Muscle of leg (tissue), 16 donors: ENCODE measurements at places on chromosomes 5 and 9. TPM values are rescaled to one million over a fixed set of nuclear protein-coding genes. Genes with fewer than 3 reads are reported as not detected.

DNA sequence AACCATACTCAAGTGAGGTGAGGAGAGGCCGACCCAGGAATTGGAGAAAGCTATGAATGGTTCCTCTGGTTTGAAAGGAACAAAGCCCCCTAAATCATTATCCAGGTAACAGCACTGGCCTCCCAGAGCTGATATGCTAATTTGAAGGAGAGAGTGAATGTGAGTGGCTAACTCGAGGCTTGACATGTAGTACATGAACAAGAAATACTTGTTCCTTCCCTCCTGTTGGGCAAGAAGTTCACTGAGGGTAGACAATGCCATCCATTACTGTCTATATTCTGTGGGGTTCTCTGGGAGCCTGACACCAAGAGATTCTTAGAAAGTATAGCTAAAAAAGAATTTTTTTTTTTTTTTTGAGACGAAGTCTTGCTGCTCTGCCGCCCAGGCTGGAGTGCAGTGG lies 32.5 kb upstream of the ZNF354A start:
- no peak overlapping the region for H3K27ac ChIP-seq
- H3K4me3 ChIP-seq, result no peak overlapping the region
- H3K36me3 ChIP-seq, result no peaks in the 10 kb centered on the region
- no peak for DNase-seq
- no peaks in the 10 kb centered on the region for H3K4me1 ChIP-seq

DNA sequence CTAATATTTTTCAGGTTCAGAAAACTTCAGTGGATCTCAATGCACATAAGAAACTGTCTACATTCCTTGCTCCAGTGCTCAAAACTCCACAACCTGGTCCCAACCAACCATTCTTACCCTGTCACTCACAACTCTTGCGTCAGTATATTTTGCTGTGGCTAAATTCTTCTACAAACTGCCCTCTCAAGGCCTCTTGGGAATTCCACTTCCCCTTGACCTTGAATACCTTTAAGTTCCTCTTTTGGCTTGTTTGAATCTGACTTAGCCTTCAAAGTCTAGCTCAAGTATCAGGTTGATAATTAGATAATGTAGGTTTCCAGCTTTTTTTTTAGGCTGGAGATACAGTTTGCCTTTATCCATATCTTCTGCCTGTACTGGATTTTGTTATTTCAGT lies 128.3 kb downstream of the SLF1 start:
- no peaks in the 10 kb centered on the region for H3K4me1 ChIP-seq
- no peak overlapping the region for H3K27ac ChIP-seq
- peak; percentile 21 for DNase-seq
- no peaks in the 10 kb centered on the region for H3K36me3 ChIP-seq
- H3K27me3 ChIP-seq, result no peaks in the 10 kb centered on the region

GRCh38 chr9:21592063-21592338 lies 109.9 kb upstream of the IFNE start:
- H3K27ac ChIP-seq, result no peak overlapping the region
- DNase-seq, result no peak
- no peaks in the 10 kb centered on the region for H3K36me3 ChIP-seq
- no peak overlapping the region for H3K4me3 ChIP-seq
- no peaks in the 10 kb centered on the region for H3K4me1 ChIP-seq
- H3K27me3 ChIP-seq, result no peaks in the 10 kb centered on the region

DNA sequence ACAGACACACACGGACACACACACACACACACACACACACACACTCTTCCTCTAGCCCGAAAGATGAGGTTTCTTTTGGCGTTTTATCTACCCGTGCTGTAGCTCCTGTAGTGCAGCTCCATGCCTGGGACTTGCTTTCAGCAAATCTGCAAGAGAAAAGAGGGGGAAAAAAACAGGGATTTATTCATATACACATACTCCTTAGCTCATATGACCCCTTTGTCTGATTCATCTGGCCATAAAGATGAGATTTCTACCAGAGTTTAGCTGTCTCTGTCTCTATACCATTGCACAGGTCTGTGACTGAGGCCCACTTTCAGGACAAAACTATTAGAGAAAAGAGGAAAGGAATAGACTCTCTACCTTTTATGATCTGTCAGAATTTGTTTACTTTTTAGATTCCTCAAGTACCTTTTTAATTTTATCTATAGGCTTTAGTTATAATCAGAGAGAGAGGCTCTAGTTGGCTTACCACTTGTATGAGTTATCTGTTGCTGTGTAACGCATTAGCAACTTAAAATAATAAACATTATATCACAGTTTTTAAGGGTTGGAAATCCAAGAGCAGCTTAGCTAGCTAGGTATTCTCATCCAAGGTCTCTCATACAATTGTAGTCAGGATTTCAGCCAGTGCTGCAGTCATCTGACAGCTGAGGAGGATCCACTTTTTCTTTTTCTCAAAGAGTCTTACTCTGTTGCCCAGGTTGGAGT lies 14.7 kb downstream of the SNX2 start:
- no peaks in the 10 kb centered on the region for H3K36me3 ChIP-seq
- H3K27ac ChIP-seq, result no peak overlapping the region
- no peak overlapping the region for H3K4me3 ChIP-seq
- H3K27me3 ChIP-seq, result no peaks in the 10 kb centered on the region

DNA sequence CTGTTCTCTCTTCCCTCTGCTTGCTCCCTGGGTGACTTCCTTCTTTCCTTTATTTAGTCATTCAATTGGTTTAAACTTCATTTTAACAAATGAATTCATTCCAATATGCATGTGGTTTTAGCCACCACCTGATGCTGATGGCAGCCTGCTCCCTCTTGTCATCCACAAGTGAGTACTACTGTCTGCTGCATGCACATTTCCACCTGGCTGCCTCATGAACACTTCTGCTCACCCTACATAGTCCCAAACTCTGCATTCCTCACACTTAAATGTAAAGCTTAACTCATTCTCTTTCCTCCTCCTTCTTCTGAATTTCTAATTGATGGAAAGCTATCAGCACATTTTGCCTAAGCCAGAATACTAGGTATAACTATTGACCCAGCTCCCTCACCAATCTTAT lies 184.7 kb upstream of the ZNF462 start:
- no peak overlapping the region for H3K27ac ChIP-seq
- no peaks in the 10 kb centered on the region for H3K27me3 ChIP-seq
- H3K4me1 ChIP-seq, result no peaks in the 10 kb centered on the region
- no peak for DNase-seq
- H3K4me3 ChIP-seq, result no peak overlapping the region

DNA sequence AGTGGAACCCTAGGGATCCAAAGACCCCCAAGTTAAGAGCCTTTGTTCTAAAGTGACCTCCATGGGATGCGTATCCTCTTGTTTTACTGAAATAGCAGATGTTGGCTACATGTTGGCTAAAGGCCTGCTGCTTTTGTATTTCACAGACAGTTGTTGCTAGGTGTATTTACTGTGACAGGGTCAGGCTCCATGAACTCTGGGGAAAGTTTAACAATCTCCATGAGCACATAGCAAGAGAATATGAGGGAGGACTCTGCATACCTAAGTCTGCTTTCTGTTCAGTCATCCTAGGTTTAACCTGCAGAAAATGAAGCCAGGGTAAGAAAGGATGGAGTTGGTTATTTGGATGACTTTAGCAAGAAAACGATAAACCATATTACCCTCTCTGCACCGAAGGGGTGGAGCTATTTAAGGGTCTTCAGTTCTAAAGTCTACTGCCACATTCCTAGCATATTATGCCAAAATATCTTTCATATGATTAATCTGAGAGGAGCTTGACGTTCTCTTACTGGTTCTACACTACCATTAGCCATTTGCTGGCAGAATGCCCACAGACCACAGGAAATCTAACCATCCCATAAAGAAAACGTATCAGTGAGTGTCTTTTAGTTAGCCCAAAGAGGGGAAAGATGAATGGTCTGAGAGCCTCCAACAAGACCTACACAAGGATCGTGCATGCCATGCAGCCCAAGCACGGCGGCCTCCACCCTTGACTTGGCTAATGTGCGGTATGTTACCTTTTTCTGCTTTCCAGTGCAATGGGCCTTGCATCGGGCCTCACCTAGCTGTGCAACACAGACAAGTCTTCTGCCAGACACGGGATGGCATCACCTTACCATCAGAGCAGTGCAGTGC lies 127.8 kb downstream of the SAXO1 start:
- DNase-seq, result no peak
- no peak overlapping the region for H3K27ac ChIP-seq
- no peaks in the 10 kb centered on the region for H3K27me3 ChIP-seq
- no peak overlapping the region for H3K4me3 ChIP-seq
- H3K36me3 ChIP-seq, result peaks cover 3% of the 10 kb centered on the region

- H3K36me3 ChIP-seq, result no peaks in the 10 kb centered on the region
- no peaks in the 10 kb centered on the region for H3K27me3 ChIP-seq
- DNase-seq, result peak; percentile 89
- no peak overlapping the region for H3K4me3 ChIP-seq
Observed at GRCh38 chr5:138632900-138633489, 57.8 kb upstream of the HSPA9 start.

- no peaks in the 10 kb centered on the region for H3K36me3 ChIP-seq
- H3K27me3 ChIP-seq, result no peaks in the 10 kb centered on the region
- no peaks in the 10 kb centered on the region for H3K4me1 ChIP-seq
- no peak overlapping the region for H3K27ac ChIP-seq
- no peak overlapping the region for H3K4me3 ChIP-seq
Observed at GRCh38 chr5:179214678-179215077, 130.6 kb downstream of the ADAMTS2 start.

- H3K27me3 ChIP-seq, result no peaks in the 10 kb centered on the region
- H3K4me1 ChIP-seq, result no peaks in the 10 kb centered on the region
- H3K36me3 ChIP-seq, result no peaks in the 10 kb centered on the region
- H3K4me3 ChIP-seq, result no peak overlapping the region
- no peak for DNase-seq
Observed at GRCh38 chr5:163807781-163808180, 302.4 kb downstream of the MAT2B start.

DNA sequence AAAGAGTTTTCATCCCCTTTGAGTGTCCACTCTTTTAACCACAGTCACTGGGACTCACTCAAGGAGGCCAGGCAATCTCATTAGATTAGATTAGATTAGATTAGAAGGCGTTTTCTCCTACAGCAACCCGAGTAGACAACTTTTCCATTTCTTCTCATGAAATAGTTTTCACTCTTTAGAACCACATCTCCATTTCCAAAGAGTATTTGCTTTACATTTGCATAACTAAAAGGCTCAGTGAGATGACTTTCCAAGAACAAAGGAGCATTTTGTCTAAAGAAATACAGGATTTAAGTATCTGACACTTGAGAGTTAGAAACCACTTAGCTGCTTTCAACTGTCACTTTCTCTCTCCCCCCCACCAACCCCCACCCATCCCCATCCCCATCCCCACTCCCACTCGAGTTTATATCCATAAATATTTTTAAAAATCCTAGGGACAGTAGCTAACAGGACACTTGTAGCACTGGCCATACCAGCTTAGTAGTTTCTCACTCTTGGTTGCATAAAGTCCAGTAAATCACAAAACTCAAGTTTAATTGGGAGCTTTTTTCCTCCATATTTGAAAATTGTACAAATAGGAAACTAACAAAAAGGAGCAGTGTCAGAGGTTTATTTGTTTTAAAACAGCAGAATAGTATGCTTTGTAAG lies 2202.9 kb upstream of the WWC1 start:
- no peak overlapping the region for H3K27ac ChIP-seq
- no peak for DNase-seq

DNA sequence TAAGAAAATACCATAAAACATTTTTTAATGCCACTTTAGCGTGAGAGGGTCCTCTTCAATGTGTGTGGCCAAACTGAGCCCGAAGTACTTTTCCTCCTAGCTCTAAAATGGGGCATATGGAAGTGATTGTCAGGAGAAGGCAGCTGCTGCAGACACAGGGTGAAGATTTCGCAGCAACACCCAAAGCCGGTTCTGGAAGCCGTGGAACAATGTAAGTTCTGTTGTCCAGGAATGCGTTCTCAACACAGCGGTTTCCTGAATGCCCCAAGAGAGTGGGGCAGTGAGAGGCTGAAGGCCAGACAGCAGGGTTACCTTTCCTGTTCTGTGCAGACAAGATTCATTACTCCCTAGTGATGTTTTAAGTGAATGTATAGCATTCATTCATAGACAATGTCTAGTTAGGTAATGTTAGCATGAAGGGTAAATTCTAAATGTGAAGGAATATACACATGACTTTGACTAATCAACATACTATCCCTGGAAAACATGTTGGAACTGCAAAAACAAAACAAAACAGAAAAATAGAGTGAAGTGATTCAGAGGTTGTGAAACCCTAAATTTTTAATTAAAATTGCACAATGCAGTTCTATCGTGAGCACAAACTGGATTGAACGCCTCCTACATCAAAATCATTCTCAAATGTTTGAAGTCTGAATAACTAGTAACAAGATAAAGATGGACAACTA lies 197.0 kb upstream of the SEMA6A start:
- H3K4me3 ChIP-seq, result no peak overlapping the region
- no peaks in the 10 kb centered on the region for H3K36me3 ChIP-seq
- peak overlapping the region; percentile 0 for H3K27ac ChIP-seq
- peaks cover 9% of the 10 kb centered on the region for H3K4me1 ChIP-seq
- DNase-seq, result peak; percentile 75
- H3K27me3 ChIP-seq, result no peaks in the 10 kb centered on the region

The SH3TC2 gene
- total RNA-seq, result 2.3 TPM

- no peak overlapping the region for H3K4me3 ChIP-seq
- H3K27me3 ChIP-seq, result peaks cover 1% of the 10 kb centered on the region
- no peaks in the 10 kb centered on the region for H3K36me3 ChIP-seq
Observed at GRCh38 chr5:170337045-170337733, 39.6 kb upstream of the LCP2 start.

The ANP32B gene
- total RNA-seq, result 18.6 TPM

- no peak for DNase-seq
- no peaks in the 10 kb centered on the region for H3K4me1 ChIP-seq
- no peak overlapping the region for H3K4me3 ChIP-seq
- no peaks in the 10 kb centered on the region for H3K36me3 ChIP-seq
- no peak overlapping the region for H3K27ac ChIP-seq
- H3K27me3 ChIP-seq, result no peaks in the 10 kb centered on the region
Observed at GRCh38 chr5:103245761-103246160, 12.8 kb upstream of the MACIR start.

The TNFSF15 gene
- total RNA-seq, result 0.35 TPM

DNA sequence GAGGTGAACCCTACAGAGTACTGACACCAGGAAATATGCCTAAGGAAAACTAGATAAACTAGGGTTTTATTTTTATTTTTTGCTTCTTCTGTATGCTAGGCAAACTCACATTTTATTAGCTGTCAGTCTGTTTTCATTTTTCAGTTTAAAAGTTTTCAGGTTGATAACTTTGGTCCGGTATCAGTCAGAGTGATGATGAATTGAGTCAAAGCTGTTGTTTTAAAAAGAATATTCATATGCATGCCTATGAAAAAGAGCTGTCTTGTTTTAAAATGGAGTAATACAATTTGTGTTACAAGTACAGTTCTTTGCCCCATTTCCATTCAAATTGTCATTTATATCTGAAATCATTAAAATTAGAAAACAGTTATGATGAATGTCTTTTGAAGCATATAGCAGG lies 22.6 kb downstream of the MAP3K1 start:
- DNase-seq, result no peak
- no peaks in the 10 kb centered on the region for H3K27me3 ChIP-seq
- no peaks in the 10 kb centered on the region for H3K36me3 ChIP-seq
- peaks cover 8% of the 10 kb centered on the region for H3K4me1 ChIP-seq
- H3K4me3 ChIP-seq, result no peak overlapping the region

The SPINK5 gene
- 0.27 TPM for total RNA-seq

GRCh38 chr5:68456756-68457217 lies 241.2 kb downstream of the PIK3R1 start:
- H3K4me3 ChIP-seq, result no peak overlapping the region
- peak; percentile 66 for DNase-seq
- no peak overlapping the region for H3K27ac ChIP-seq
- no peaks in the 10 kb centered on the region for H3K27me3 ChIP-seq
- no peaks in the 10 kb centered on the region for H3K4me1 ChIP-seq
- no peaks in the 10 kb centered on the region for H3K36me3 ChIP-seq
